A549 treated with RU486 at 1 μM for 4 hours (cell line): ENCODE measurements at places on chromosomes 5 and 9. TPM values are rescaled to one million over a fixed set of nuclear protein-coding genes. Genes with fewer than 3 reads are reported as not detected.

Gene SLC1A1
- total RNA-seq = 1.0 to 1.7 TPM (median 1.5 TPM) in 5 replicates

Gene BTNL3
- not detected in 5 replicates for total RNA-seq

Gene SLC23A1
- 0.87 to 1.6 TPM (median 1.3 TPM) in 5 replicates for total RNA-seq

Gene STPG3
- total RNA-seq = not detected in 5 replicates

Gene ASTN2
- 3.8 to 5.9 TPM (median 4.9 TPM) in 5 replicates for total RNA-seq

Gene PTPN3
- total RNA-seq = 13.6 to 20.8 TPM (median 15.0 TPM) in 5 replicates

Gene LCN1
- total RNA-seq = not detected in 5 replicates

Gene PLPP1
- total RNA-seq = 26.5 to 39.0 TPM (median 35.3 TPM) in 5 replicates

Gene LAMC3
- total RNA-seq = 1.4 to 2.6 TPM (median 2.1 TPM) in 5 replicates

Gene NRARP
- total RNA-seq = 3.9 to 9.5 TPM (median 7.7 TPM) in 5 replicates

Gene CDH9
- total RNA-seq = not detected in 5 replicates

Gene TOMM5
- 282 to 354 TPM (median 324 TPM) in 5 replicates for total RNA-seq

Gene CER1
- total RNA-seq = not detected in 5 replicates

Gene PCDHGB6
- 0.06 to 0.15 TPM (median 0.09 TPM) in 5 replicates for total RNA-seq

Gene RIC1
- 9.2 to 12.9 TPM (median 12.5 TPM) in 5 replicates for total RNA-seq

Gene ZNF189
- total RNA-seq = 4.7 to 8.4 TPM (median 6.6 TPM) in 5 replicates

Gene PCDHAC2
- 2.4 to 6.1 TPM (median 2.8 TPM) in 5 replicates for total RNA-seq

Gene HAUS6
- total RNA-seq = 13.0 to 42.3 TPM (median 29.4 TPM) in 5 replicates

Gene MUSK
- not detected in 5 replicates for total RNA-seq

Gene MTAP
- total RNA-seq = 7.1 to 16.5 TPM (median 12.4 TPM) in 5 replicates

Gene SEMA4D
- 3.8 to 6.7 TPM (median 4.9 TPM) in 5 replicates for total RNA-seq

Gene CSNK1G3
- total RNA-seq = 16.0 to 30.9 TPM (median 24.8 TPM) in 5 replicates

Gene HTR4
- total RNA-seq = not detected in 5 replicates

Gene LRRC19
- total RNA-seq = not detected in 5 replicates

Gene CKS2
- 322 to 465 TPM (median 422 TPM) in 5 replicates for total RNA-seq

Gene SAPCD2
- total RNA-seq = 14.0 to 28.0 TPM (median 25.8 TPM) in 5 replicates

Gene SPATA9
- 0.42 TPM in 1 of 5 replicates, not detected in the others for total RNA-seq

Gene ATP6V1G1
- total RNA-seq = 114 to 155 TPM (median 116 TPM) in 5 replicates

Gene UTP15
- total RNA-seq = 15.6 to 25.1 TPM (median 20.7 TPM) in 5 replicates

Gene IL31RA
- 1.3 to 1.8 TPM (median 1.4 TPM) in 5 replicates for total RNA-seq

Gene FSTL4
- 1.9 to 4.8 TPM (median 3.5 TPM) in 5 replicates for total RNA-seq

Gene SCGB3A2
- total RNA-seq = not detected in 5 replicates

Gene ZNF608
- 0.32 to 0.61 TPM (median 0.35 TPM) in 5 replicates for total RNA-seq

Gene HACD4
- total RNA-seq = 0.53 to 1.2 TPM (median 1.0 TPM) in 5 replicates

Gene CTNNAL1
- 36.2 to 59.4 TPM (median 49.0 TPM) in 5 replicates for total RNA-seq

Gene C7
- total RNA-seq = not detected in 5 replicates
